ENCODE measurements at places on chromosomes 1 and 21.

- DNase-seq = no peak
Observed at GRCh38 chr1:51669816-51670215, 52.9 kb downstream of the OSBPL9 start.

DNA sequence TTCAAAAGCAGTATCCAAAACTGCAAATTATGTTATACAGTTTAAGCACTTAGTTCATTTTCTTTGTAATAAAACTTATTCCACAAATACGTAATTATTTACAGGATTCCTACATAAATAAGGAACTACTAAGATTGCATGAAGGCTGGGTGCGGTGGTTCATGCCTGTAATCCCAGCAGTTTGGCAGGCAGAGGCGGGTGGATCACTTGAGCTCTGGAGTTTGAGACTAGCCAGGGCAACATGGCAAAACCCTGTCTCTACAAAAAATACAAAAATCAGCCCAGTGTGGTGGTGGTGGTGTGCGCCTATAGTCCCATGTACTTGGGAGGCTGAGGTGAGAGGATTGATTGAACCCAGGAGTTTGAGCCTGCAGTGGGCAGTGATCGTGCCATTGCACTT lies 69.3 kb downstream of the POU2F1 start:
- no peak for DNase-seq

DNA sequence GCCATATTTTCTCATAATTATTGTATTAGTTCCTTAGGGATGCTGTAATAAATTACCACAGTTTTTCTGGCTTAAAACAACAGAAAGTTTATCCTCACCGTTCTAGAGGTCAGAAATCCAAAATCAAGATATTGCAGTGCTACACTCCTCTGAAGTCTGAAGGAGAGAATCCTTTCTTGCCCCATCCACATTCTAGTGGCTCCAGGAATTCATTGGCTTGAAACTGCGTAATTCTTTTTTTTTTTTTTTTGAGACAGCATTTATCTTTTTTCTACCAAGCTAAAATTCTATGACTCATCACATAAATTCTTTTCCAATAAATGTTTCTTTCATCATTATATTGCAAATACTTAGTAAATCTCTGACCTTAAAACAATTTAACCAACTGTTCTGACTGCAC lies 451.0 kb upstream of the RGS18 start:
- no peak for DNase-seq

- no peak for DNase-seq
Observed at GRCh38 chr1:111212634-111213335, 12.3 kb upstream of the DENND2D start.

GRCh38 chr1:110493059-110493699 lies 25.8 kb downstream of the KCNA10 start:
- no peak for DNase-seq

DNA sequence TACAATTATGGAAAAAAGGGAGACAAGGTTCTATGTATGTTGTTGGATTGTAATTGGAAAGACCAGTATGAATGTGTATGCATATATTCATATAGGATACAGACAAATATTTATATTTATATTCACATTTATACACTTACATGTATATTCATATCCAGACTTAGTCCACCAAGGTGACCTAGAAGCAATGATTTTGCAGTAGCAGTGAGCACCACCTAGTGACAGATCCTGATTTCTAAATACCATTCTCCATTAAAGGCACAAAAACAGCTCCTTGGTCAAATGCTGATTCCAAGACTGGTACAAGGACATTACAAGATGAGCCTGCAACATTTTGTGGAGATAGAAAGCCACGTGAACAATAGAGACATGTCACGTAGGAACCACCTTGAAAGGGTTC lies 153.4 kb downstream of the SDCCAG8 start:
- no peak for DNase-seq

DNA sequence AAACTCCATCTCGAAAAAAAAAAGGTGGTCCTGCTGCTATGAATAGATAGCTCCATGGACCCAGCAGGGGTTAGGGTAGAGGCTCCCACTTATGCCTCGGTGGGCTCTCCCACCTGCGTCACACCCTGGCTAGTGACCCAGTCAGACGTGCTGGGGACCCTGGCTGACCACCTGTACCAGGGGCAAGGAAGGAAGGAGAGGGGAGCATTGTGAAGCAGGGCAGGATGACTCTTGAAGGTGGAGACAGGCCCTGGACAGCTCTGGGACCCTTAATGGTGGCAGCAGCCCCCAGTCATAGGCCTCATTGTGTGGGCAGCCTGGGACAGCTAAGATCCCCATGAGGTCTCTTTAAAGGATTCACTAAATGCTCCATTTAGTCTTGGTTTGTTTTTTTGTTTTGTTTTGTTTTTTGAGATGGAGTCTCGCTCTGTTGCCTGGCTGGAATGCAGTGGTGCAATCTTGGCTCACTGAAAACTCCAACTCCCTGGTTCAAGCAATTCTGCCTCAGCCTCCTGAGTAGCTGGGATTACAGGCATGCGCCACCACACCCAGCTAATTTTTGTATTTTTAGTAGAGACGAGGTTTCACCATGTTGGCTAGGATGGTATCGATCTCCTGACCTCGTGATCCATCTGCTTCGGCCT lies 10.4 kb upstream of the SNAPIN start:
- DNase-seq = no peak

DNA sequence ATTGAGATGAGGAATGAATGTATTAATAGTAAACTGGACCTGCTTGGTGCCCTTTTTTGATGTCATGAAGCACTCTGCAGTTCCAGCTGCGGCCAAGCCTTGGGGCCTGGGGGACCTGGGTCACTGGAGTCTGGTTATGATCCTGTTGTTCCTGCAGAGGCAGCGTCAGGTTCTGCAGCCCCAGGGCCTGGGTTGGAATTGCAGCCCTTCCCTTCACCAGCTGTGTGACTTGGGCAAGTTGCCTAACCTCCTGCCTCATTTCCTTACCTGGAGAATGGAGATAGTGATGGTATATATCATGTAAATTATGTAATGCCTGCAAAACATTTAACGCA lies 9.1 kb upstream of the ATP5PO start:
- no peak for DNase-seq

Measured in AG20443 (cell line).